ENCODE measurements at places on chromosomes 7 and 10.

DNA sequence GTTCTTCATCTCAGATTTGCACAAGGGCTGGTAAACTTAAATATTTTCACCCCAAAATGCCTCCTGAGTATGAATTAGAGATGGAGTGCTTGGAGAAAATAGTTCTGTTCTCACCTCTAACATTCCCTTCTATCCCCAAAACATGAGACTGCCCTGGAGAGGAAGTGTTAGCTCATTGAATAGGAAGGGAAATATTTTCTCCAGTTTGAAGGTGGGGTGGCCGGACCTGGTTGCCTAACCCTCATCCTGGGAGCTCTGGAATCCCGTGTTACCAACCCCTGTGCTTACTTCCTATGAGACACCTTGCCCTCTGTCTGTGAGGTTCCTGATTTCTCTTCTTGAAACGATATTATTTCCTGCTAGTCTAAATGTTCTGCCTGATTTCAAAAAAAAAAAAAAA is 779 bp downstream of the IFIT2 start:
- no peak for DNase-seq

DNA sequence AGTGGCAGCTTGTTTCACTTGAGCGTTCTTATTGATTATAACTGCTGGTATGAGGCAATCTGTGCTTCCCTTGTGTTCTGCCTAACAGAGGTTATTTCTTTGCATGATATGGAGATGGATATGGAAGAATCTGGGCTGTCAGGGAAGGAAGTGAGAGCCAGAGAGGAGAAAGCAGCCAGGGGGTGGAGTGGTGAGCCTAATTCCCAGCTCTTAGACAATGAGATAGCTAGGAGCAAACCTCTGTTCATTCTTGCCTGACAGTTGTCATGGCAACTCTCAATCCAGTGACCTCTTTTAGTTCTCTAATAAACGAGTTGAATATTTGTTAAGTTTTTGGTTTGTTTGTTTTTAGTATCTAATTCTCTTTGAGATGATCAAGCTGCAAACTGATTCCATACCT is 214.3 kb downstream of the NRG3 start:
- DNase-seq, result no peak

DNA sequence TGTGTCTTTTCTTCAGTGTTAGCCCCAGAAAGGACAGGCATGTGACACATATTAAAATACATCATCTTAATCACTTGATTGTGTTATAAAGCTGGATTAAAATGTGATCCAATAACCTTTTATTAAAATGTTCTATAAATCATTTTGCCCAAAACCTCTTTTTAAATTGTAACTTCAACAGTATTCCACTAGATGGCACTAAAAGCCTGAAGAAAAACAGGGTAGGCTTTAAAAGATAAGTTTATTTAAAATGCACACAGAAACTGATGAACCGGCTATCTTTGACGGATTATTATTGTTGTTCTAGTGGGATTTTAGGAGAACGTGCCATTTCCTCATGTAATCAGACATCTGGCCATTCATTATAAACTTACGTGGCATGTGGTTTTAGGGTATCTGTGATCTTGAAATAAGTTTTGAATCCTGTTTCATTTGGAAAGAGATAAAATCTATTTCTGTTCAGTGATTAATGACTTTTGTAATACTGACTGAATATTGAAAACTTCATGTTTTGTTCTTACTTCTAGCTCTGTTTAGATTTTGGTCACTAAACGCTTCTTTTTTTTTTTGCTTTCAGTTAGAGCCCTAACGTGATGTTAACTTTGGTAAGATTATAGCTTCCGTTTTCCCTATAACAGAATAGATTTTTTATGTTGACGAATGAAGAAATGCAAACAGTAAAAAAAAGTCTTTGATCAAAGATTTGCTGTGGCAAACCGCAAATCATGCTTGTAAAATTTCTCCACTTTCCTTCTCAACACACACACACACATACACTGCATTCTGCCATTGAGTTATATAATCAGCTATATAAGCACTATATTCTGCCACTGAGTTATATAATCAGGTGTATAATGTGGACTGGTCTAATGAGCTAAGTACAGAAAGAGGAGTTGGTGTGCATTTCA is 13.6 kb downstream of the VPS50 start:
- DNase-seq, result no peak

- DNase-seq, result no peak
Measured at GRCh38 chr7:30246392-30246791, 38.0 kb upstream of the ZNRF2 start.

- DNase-seq, result peak; percentile 71
Measured at GRCh38 chr10:77104459-77104980, 533.1 kb downstream of the KCNMA1 start.

DNA sequence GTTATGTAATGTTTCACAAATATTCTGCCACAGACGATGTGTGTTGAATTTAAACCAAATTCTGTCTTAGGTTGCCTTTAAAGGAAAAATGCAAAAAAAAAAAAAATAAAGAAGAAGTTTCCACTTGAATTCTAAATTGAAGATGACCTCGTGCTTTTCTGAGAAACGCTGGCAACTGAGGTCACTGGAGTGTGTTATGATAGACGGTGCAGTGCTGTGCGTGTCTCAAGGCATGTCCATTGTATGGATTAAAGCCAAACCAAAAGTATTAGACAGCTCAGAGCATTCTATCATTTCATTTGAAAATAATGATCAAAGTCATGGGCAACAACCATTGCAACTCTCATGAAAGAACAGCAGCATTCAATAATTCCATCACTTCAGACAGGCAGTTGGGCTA is 483.9 kb downstream of the GRM8 start:
- no peak for DNase-seq

- no peak for DNase-seq
Measured at GRCh38 chr10:562142-562541, 127.3 kb downstream of the DIP2C start.

GRCh38 chr7:89401690-89402089 is 606.2 kb upstream of the TEX47 start:
- no peak for DNase-seq

DNA sequence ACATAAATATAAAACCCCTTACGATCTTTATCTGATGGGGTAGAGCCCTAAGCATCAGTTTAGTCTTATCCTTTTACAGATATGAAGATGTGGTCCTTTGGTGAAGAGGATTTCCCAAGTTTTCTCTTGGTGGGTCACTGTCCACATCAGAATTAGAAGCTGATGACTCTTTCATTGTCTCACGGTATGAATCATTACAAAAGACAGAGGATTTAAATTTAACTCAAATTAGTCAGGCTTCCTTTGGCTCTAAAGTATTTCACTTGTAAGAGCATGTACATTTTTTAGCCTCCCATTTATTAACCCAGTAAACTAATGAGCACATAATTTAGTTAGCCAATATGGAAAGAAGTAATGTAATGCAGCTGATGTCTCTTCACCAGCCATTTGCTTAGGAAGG is 49.9 kb upstream of the TMEM26 start:
- DNase-seq, result peak; percentile 37

All from fibroblast of skin of left quadriceps (primary cell).